Amygdala (tissue), 56 donors: ENCODE measurements at places on chromosomes 6 and 20.

- no peak for DNase-seq
These were observed 30.0 kb downstream of the ALDH5A1 start for GRCh38 chr6:24524805-24525204.

DNA sequence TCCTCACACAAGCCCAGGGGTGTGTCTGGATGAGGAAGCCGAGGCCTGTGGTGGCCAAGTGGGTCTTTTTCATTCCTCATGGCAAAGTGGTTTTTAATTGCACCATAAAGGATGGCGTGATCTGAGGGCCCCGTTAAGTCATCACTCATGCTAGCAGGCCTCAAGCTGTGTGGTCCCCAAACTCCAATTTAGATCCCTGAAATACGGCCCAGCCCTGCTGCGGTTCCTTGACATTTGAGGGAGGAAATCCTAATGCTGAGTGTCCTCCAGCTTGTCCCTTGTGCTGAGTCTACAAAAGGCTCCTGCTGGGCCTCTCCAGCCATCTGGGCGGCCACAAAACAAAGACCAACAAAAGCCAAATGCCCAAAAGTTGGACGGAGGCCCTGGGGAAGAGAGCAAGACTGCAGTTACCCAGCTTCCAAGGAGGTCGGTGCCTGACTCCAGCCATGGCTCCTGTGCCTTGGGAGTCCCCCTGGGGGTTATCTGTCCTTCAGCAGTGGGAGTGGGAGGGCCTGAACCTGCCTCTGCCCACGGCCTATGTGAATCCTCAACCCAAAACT lies 162.3 kb upstream of the PDE10A start:
- no peak for DNase-seq

DNA sequence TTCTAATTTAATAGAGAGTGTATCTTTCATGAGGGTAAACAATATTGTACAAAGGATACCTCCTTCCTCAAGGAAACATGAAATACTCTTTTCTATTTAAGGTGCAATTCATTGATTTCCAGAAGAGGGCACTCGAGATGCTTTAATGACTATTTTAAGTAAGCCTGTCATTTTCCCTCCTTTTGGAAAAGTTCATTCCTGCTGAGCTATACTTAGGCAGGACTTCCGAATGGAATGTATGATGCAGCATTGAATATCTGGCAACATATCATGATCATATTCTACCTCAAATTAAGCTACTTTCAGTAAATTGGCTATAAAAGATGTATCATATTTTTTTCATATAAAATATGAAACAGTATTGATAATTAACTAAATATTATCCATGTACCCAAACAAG lies 5.0 kb downstream of the DST start:
- DNase-seq: no peak

- DNase-seq: no peak
These were observed 8.5 kb downstream of the SCGN start for GRCh38 chr6:25660512-25660911.

DNA sequence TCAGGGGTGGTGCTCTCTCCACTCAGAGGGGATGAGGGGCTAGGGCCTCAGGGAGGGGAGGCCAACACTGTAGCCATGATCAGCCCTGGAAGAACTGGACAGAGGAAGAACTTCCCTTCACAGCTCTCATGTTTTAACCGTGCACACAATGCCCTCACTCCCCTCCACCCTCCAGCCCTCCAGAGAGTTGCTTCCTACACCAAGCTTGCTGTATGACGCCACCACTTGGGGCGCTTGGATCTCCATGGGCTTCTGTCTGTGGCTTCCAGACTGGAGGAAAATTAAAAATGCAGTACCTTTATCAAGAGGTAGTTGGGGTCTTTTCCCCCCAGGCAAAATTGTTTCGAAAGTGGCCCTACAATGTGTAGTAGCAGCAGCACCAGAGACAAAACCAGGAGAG lies 48.4 kb downstream of the ARHGAP40 start:
- DNase-seq: no peak

DNA sequence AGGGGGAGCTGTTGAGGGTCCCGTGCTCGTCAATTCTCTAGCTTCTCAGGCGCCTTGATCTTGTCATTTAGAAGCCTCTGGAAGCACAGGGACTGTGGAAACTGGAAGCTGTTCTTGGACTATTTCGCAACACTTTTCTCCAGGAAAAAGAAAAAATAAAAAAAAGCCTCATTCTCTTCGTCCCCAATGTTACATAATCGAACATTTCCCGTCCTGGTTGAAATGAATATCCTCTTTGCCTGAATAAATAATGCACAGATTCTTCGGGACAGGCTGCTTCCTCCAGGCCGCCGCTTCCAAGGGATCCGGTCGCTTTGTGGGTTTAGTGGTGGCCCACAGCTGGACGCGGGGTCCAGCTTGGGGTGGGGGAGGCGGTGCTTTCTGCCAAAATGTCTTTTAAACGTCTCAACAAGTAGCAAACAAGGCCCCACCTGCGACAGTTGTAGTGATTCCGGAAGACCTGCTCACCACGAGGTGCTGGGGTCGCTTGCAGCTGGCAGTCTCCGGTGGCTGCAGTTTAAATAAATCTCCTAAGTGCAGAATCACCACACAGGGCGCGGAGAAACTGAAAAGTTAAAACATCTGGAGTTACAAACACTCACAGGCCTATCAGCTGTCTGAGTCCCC lies 125.9 kb upstream of the ESR1 start:
- DNase-seq: no peak

GRCh38 chr6:56933650-56934049 lies 21.3 kb upstream of the BEND6 start:
- DNase-seq: no peak

GRCh38 chr6:27495386-27496135 lies 22.7 kb upstream of the ZNF184 start:
- peak; percentile 4 for DNase-seq

- no peak for DNase-seq
These were observed 1.2 kb upstream of the CD24 start for GRCh38 chr6:106975738-106976064.

- DNase-seq: no peak
These were observed 500 bp downstream of the LTV1 start for GRCh38 chr6:143843677-143843999.

DNA sequence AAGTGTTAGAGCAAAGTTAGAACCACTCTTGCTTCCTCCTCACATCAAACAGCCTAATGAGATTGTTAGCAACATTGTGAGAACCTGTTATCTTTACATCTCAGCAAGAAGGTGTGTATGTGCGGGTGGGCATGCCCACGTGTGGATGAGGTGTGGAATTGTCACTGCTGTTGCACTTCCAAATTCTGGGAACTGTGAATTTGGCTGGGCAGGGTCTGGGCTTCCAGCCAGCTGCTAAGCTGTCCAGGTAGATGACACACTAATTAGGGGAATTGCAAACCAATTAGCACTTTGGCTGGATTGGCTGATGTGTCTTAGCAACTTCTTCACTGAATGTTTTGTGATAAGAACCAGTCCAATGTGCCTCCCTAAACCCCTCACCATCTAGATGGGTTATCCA lies 848.2 kb downstream of the DHX35 start:
- DNase-seq: no peak

GRCh38 chr20:60408435-60408834 lies 450.2 kb downstream of the CDH26 start:
- DNase-seq: no peak

- no peak for DNase-seq
These were observed 485.8 kb upstream of the CITED2 start for GRCh38 chr6:139860203-139860602.

GRCh38 chr20:39109933-39110818 lies 148.0 kb downstream of the DHX35 start:
- no peak for DNase-seq

GRCh38 chr20:47669927-47670890 lies 115.1 kb downstream of the SULF2 start:
- DNase-seq: no peak

- DNase-seq: no peak
These were observed 35.8 kb upstream of the IFNGR1 start for GRCh38 chr6:137254966-137255365.

GRCh38 chr6:64186592-64186991 lies 551.0 kb downstream of the PHF3 start:
- DNase-seq: no peak

DNA sequence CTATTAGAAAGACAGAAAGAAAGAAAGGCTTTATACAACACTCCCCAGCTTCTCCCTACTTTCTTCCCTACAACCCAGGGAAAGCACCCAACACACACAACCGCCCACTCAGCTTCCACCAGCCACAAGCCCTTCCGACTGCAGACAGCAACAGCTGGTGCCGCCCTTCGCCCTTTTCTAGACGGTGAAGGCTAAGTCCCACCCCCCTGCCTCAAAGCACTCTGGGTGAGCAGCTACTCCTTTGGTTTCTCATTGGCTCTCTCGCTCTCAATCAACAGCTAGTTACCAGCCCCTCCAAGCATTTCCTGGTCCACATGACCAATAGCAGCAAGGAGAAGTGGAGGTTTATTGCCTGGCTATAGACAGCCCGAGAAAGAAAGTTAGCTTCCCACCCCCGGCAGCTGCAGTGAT lies 230.1 kb upstream of the MOCS1 start:
- DNase-seq: peak; percentile 18

- peak; percentile 37 for DNase-seq
These were observed 54.4 kb upstream of the ZNF337 start for GRCh38 chr20:25750765-25751696.

DNA sequence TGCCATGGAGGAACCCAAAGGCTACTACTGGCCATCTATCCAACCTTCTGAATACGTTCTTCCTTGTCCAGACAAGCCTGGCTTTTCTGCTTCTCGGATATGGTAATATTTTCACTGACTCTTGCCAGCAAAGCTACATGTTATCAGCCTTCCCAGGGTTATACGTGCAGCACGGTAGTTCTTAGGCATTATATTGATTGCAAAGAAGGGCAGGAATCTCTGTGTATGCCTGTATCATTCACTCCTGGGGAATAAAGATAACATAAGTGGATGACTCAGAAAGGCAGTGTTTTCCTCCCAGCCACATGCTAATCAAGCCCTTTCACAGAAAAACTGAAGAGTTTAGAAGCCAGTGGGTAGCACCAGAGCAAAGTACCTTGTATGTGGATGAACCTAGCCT lies 98.7 kb downstream of the ADGRG6 start:
- no peak for DNase-seq

GRCh38 chr20:6756693-6757595 lies 10.5 kb upstream of the BMP2 start:
- DNase-seq: no peak
